ENCODE measurements at places on chromosomes 11 and 22. TPM values are rescaled to one million over a fixed set of nuclear protein-coding genes. Genes with fewer than 3 reads are reported as not detected.

GRCh38 chr11:132185726-132186592 is 815.5 kb downstream of the NTM start:
- no peak for DNase-seq

DNA sequence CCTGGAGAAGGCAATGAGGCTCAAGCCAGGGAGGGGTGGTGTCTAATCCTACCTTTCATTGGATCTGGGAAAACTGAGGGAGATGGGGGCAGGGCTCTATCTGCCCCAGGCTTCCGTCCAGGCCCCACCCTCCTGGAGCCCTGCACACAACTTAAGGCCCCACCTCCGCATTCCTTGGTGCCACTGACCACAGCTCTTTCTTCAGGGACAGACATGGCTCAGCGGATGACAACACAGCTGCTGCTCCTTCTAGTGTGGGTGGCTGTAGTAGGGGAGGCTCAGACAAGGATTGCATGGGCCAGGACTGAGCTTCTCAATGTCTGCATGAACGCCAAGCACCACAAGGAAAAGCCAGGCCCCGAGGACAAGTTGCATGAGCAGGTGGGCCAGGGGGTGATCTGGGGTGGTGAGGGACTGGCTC is at the start of gene FOLR1:
TSS of gene FOLR1 (plus strand) at position 180 of the 421 bp plus-strand sequence. CDS start at position 214, 34 bp downstream.
- DNase-seq, result peak; percentile 75

DNA sequence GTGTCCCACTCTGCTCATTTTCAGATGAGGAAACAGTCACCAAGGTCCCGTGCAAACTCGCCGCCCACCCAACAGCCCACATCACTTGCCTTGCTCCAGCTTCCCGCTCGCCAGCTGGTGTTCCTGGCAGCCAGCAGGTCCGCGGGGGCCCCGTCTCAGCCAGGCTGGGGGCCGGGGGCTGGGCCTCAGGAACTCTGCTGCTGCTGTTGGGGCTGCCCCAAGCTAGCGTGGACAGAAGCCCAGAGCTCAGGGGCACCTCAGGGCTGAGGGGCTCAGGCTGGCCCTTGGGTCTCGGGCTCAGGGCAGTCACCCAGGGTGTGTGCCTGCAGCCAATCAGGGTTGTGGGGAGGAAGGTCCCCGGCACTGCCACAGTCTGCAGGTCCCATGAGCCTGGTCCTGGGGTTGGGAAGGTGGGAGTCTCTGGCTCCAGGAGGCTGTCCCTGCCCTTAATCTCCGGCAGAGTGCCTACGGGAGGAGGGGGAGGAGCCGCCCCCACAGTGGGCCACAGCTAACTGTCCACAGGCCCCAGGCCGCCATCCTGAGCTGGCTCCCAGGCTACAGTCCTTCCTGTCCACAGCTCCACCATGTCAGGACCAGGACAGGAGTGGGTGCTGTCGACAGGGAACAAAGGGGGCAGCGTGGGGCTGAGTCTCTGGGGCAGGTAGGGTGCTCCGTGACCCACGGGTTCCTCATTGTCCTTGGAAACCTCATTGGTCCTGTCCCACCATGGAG is 65.2 kb downstream of the ARFGAP3 start:
- no peak for DNase-seq

DNA sequence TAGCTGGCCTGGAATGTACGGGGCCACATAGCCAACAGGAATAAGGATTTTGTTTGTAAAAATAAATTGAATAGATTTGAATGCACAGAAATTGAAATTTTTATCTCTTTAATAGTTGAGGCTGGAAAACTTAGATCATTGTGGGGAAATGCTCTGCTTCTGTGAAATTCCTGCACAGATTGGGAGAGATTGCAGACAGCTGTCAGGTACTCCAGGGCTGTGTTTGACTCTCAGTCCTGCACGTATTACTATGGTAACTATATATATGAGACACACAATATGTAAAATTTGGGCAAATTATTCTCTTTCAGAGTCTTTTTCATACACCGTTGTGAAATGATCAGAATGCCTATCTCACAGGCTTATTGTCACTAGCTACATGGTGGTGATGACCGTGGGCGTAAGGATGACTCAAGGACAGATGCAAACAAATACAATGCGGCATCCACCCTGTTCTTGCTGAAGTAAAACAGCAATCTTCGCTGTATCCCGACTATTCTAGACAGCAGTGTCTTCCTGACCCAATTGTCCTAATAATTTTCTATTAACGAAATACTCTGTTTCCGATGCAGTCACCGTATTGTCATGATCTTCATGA is 79.4 kb downstream of the ZC3H12C start:
- no peak for DNase-seq

GRCh38 chr11:48036466-48036865 is 56.1 kb downstream of the PTPRJ start:
- DNase-seq, result no peak

DNA sequence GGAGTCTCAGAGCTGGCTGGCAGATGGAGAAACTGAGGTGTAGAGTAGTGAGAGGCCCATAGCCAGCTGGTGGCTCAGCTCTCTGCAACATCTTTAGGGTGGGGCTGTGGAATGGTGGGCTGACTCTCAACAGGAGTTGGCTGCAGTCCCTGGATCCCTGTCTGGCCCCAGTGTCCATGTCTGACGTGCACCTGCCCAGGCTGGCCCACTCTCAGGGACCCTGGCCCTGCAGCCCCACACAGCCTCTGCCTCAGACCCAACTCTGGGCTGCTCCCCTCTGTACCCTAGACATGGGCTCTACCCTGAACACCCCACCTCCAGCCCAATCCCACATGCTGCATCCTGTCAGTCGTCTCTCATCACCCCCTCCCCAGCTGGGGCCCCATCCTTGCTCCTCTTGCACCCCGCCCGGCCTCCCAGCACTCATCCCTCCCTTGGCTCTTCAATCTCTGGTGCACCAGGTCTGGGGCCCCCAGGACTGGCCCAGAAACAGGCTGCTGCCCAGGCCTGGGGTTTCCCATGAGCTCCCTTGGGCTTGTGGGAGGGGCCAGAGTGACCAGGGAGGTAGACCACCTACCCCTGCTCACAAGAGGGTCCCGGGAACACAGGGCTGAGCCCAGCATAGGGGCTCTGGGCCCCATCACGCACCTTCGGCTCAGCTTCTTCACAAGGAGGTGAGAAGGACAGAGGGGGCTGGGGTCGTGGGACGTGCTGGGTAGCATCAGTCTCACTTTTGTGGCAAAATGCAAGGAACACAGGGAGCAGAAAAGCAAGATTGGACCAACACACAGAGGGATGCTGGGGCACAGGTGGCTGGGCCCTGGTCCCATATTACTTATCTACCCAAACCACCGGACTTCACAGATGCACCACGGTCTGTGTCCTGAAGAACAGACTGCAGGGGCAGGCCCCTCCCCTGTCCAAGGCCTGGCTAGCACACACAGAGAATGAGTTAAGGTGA is 31.5 kb downstream of the ARVCF start:
- DNase-seq, result no peak

Gene NXPE1
- not detected for total RNA-seq

Gene CASP12
- total RNA-seq, result not detected

Gene SMTNL1
- not detected for total RNA-seq

DNA sequence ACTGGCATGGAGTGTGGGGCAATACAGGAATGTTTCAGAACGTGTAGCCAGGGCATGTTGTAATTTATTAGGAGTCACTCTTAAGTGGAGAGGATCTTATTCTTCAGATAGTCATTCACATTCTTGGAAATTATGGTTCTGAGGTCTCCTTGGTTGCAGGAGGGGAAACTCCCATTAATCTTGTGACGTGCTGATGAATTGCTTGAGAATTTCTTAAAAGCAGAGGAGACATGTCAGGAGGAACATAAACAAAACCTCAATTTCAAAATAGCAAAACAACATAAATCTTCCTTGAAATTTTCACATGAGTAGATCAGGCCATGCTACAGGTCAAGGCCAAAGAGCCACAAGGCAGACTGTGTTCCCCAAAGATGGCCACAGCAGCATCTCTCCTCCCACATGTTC is 50.4 kb downstream of the ADM start:
- no peak for DNase-seq

- no peak for DNase-seq
Observed at GRCh38 chr11:120893440-120894201, 130.3 kb upstream of the TBCEL start.

- DNase-seq, result peak; percentile 29
Observed at GRCh38 chr11:125257190-125257579, 92.6 kb downstream of the PKNOX2 start.

Gene INPP5J
- 1.7 TPM for total RNA-seq

- peak; percentile 18 for DNase-seq
Observed at GRCh38 chr11:14500181-14500651, 605 bp upstream of the COPB1 start.

- no peak for DNase-seq
Observed at GRCh38 chr11:115580416-115580815, 76.2 kb upstream of the CADM1 start.

Gene FAT3
- 7.6 TPM for total RNA-seq

DNA sequence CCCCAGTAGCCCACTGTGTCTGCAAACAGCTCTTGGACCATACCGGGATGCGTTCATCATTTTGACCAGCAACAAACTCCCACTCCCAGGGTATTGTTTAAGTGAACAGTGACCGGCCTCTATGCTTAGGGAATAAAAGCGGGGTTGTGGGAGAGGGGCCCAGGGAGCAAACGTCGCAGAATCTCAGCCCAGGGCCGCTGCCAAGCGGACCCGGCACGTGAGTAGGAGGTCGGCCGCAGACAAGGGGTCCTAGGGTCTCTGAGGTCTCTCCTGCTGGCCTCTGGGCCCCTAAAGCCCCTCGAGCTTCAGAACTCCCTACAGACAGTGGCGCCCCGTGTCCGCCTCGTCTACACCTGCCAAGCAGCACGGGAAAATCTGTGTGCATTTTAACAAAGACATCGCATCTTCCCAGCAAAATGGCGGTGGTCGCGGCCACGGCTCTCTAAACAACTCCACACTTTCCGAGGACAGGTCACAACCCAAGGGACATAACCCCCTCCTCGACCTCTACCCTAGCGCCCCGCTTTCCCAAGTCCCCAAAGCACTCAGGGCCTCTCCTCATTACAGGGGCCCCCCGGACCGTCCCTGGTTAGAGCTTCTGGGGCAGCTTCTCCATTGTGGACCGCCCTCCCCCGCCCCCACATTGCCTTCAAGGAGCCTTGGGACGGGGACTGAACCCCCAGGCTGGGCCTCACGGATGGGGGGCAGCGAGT is 3.9 kb upstream of the GCAT start:
- no peak for DNase-seq

GRCh38 chr11:46676436-46677158 is 23.8 kb downstream of the ARHGAP1 start:
- no peak for DNase-seq

DNA sequence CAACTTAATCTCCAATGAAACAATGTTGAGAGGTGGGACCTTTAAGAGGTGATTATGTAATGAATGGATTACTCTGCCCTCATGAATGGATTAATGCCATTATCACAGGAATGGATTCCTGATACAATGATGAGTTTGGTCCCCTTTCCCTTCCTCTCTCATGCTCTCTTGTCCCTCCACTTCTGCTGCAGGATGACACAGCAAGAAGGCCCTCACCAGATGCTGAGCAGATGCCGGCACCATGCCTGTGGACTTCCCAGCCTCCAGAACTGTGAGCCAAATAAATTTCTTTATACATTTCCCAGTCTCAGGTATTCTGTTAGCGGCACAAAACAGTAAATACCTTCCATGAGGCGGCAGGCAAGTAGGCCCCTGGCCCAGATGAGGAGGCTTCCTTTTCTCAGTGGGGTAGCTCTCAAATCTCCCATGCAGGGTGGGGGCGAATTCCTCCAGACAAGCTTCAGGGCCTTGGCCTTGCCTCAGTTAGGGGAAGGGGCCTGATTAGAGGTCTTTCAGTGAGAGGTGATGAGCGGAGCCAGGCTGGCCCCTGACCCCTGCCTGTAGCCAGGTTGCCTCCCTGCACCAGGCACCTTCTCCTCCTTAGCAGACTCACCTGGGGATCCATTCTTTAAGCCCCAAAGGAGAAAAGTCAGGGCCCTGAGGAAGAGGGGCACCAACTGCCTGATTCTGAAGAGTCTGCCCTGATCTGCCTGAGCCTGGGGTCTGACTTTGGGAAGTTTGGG is 86.0 kb downstream of the RRM1 start:
- DNase-seq, result no peak

Data from PC-9 (cell line).